ENCODE measurements at places on chromosomes 2 and 18.

- DNase-seq, result no peak
These were observed 54.7 kb upstream of the LRATD1 start for GRCh38 chr2:14577843-14578242.

- DNase-seq, result peak; percentile 68
These were observed 22.2 kb downstream of the METAP1D start for GRCh38 chr2:172021955-172022354.

DNA sequence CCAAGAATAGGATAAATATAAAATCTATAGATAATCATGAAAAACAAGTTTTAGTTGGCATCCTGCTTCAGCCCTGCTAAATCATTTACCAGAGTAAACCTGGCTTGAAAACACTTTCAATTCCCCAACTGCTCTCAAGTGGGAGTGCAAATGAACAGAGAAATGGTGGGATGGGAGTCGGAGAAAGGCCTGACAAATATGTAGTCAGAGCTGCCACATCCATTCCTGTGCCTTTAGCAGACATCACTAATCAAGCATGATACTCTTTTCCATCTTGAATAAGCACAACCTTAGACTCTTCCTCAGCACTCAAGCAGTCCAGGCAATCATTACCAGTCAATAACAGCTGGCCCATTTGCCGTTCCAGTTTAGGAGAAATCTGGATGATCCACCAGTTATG lies 101.3 kb downstream of the ANKRD44 start:
- no peak for DNase-seq

GRCh38 chr2:78992451-78992806 lies 33.1 kb upstream of the REG3G start:
- no peak for DNase-seq

DNA sequence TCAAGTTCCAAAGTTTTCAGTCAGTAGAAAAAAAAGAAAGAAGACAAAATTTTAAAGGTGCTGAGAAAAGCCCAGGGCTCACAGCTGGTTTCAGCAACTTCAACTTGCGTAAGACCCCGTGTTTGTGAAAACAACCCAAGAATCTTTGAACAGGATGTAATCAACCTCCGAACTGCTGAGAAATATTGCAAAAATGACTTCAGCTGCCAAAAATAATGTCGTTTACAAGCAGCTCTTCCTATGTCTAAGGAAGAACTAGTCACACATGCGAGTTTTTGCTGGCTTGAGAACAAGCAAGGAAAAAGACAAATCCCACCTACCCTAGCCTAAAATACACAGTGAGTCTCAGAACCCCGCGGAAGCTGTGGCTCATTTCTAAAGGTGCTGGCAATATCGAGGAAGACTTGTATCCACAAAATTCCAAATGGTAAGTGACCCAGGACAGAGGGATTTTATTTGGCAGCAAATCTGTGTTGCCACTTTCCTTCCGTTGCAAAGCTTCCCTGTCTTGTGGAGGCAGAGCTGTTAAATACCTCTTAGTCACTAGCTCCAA lies 59.8 kb upstream of the SLC8A1 start:
- peak; percentile 75 for DNase-seq

GRCh38 chr18:3447068-3447894 lies 2.7 kb upstream of the TGIF1 start:
- peak; percentile 15 for DNase-seq

DNA sequence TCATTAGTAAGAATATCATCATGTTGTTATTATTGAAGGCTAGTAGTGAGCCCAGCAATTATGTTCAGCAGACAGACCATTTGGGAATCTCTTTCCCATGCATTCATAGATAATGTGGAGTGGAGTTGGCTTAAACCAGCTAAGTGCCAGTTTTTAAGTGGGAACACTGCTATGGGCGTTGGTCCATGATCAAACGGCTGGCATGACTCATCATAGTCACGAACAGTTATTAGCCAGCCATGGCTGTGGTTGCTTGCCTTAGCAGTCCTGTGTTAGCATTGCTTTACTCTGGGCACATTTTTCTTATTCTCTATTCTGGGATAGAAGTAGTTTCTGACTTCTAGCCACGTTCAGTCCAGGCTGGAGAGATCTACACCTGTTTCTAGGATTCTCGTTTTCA lies 17.7 kb downstream of the EIF4E2 start:
- peak; percentile 94 for DNase-seq

DNA sequence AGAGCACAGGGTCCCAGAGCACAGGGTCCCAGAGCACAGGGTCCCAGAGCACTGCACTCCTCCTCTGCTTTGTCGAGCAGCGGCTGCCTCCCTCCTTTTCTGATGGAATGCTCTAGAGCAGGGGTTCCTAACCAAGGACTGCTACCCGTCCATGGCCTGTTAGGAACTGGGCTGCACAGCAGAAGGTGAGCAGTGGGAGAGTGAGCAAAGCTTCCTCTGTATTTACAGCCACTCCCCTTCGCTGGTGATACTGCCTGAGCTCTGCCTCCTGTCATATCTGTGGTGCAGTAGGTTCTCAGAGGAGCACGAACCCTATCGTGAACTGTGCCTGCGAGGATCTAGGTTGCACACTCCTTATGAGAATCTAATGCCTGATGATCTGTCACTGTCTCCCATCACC lies 33.1 kb upstream of the ADNP2 start:
- DNase-seq, result no peak

- no peak for DNase-seq
These were observed 121.8 kb downstream of the CDC42EP3 start for GRCh38 chr2:37549598-37549997.

DNA sequence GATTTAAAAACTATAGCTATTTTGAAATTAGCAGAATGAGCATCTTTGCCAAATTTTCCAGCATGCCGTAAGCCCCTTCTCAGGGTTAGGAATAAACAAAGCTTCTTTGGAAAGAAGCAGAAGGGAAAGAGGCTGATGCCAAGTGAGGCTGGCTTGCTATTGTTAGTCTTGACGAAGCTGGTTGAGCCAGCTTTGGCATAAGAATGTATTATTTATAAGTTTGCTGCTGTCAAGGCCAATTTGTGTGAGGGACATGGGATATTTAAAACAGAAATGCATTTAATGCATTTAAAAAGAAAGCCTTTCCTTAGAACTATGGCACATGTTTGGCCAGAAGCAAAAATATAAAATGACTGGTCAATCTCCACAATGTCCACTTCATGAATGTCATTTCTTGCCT lies 52.5 kb upstream of the TTN start:
- no peak for DNase-seq

DNA sequence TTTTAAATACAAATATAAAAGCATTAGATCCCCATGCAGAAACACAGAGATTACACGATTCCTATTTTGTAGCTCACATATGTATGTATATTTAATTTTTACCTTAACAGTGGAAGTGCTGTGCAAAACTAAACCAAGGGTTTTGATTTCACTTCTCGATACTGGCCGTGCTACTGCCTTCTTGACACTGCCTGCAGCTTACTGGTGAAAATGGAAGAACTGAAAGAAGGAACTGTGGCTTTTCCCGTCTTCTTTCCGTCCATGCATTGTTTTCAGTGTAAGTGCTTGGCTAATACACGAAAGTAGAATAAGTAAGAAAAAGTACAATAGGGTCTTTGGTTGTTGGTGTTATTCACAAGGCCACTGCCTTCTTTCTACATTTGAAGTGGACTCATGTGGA lies 129.5 kb downstream of the NDUFA10 start:
- no peak for DNase-seq

- DNase-seq, result no peak
These were observed 258.2 kb upstream of the THUMPD2 start for GRCh38 chr2:40037303-40037702.

DNA sequence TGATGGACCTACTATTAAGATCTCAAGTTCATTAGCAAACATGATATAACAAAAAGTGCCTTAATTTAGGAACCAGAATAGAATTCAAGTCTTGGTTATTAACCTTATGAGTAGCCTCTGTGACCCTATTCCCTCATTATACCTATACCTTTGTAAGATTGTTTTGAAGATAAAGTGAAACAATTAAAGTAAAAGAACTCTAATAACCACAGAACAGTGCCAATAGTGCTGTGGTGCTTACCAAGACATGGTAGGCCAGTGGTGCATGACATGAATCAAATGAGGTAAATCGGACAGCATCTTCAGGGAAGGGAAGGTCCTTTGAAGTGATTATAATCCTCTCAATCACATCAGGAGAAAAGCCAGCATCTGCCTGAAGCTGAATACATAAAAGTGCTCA lies 36.4 kb downstream of the METTL4 start:
- DNase-seq, result no peak

DNA sequence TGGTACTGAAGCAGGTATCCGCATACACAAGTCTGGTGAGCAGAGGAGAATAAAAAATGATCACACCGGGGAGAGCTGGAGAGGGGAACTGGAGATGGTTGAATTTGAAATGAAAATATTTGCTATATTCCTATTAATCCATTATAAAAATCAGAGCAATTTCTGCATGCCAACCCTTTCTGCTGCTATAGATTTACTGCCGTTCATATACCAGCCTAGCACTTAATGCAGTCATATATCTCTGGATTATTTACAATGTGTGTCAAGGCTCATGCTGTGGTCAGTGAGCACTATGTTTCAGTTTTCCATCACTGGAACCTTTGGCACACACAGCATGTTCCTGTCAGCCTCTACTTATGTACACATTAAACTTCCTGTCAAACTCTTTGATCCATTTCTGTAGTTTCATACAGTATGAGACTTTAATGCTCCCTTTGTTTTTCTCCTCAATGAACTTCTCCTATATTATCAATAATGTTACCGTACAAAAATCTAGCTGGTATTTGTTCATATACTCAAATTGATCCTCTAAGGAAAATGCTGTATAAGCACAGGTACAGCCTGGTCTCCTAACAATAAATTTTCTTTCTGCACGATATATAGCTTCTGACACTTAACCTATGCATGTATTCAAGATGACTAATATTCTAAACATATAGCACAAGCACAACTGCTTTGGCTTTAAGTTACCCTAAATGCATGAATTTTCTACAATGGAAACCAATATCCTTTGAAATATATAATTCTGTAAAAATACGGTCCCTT lies 36.7 kb downstream of the FANCL start:
- DNase-seq, result no peak

DNA sequence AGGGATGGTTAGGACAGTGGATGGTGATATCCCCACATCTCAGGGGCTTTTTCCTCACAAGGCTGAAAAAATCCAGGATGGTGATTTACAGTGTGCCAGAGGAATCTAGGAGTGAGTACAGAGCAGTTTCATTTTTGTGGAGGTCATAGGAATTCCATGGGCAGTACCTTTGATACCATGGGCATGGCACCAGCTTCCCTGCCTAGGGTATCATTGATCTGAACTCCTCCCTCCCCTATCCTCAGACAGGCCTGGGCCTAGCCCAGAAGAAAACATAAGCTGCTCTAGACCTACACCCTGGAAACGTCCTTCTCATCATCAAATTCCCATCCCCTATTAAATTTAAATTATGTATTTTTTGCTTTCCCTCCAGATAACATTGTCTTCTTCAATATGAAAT lies 136.3 kb upstream of the KLHL29 start:
- no peak for DNase-seq

DNA sequence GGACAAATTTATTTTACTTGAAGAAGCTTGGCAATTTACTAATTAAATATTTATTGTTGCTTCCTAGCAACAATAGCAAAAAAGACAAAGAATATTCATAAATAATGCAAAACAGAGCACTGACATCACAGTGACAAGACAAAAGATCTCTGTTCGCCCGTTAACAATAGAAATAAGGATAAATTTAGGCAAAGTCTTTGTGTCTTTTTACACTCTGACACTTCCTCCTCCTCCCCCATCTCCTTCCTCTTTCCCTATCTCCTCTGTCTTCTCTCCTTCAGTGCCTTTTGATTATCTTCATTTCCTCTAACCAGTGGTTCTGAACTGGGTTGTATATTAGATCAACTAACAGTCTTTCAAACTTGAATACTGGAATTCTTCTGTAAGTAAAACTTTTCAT lies 808.4 kb downstream of the ERBB4 start:
- DNase-seq, result no peak

- no peak for DNase-seq
These were observed 735.4 kb upstream of the FANCL start for GRCh38 chr2:58976375-58977071.

DNA sequence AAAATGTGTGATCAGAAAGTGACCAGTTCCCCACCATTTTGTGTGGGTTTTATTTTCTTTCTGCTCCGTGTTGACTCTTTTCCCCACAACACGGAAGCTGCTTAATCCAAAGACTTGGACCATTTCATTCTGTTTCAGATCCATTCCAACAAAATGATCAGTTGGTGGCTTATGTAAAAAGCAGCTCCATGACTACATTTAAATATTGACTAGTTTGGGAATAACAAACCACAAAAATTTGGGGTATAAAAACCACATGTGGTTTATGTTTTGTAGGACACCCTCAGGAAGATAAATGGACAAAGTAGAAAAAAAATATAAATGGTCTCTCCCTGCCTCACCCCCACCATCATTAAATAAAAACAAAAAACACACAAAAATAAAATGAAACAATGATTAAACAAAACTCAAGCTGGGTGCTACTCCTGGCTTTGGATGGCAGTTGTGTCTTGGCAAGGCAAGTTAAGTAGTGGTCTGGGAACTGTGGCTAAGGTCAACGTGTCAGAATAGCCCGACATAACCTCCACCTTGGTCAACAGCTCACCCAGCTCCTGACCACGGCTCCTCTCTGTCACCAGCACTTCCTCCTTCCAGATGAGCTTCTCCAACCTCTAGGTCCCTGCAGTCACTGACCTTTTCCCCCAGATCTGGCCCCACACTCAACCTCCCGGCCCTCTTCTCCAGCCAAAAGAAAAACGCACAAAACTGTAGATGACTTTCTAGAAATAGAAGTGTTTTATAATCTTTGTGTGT lies 12.8 kb upstream of the WIPF1 start:
- DNase-seq, result no peak

GRCh38 chr2:45272549-45273265 lies 263.5 kb upstream of the SIX2 start:
- DNase-seq, result no peak

GRCh38 chr2:231039821-231040364 lies 2.6 kb downstream of the C2orf72 start:
- no peak for DNase-seq

- no peak for DNase-seq
These were observed 72.3 kb downstream of the CCDC138 start for GRCh38 chr2:108858894-108859293.

GRCh38 chr2:9644021-9644420 lies 13.2 kb upstream of the YWHAQ start:
- no peak for DNase-seq

DNA sequence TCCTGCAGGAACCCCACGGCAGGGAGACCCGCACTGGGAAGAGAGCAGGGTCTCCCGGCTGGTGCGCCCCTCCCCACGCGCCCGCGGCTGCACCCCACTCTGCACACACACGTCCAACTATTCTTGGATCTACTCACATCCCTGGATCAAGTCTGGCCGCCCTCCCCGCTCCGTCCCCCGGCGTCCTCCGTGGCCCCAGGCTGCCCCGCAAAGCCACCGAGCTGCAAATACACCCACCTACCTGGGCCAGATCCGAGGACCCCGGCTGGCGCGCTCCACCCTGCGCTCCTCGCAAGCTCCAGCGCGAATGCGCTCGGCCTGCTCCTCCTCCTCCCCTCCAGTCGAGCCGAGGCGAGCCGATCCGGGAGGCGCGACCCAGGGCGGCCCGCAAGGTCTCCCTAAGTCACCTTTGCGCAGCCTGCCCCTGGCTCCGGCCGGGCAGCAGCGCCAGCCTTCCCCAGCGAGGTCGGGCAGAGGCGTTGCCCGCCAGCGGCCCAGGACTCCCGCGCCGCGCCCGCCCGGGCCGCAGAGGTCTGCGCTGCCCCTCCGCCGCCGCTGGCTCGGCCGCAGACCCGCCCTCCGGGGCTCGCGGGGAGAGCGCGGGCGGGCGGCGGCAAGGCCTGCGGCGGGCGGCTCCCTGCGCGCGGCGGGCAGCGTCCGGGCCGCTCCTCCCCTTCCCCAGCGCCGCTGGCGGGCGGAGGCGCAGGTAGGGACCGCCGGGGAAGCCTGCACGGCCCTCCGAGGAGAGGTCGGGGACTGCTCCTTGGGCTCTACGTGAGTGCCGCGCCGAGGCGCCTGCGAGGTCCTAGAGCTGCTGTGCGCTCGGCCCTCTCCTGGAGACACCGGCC lies 126.0 kb downstream of the OSBPL1A start:
- peak; percentile 65 for DNase-seq
